ENCODE measurements at places on chromosomes 7 and 10. TPM values are rescaled to one million over a fixed set of nuclear protein-coding genes. Genes with fewer than 3 reads are reported as not detected.

Gene ATP5MK
- total RNA-seq = 321 TPM

GRCh38 chr10:35150308-35150707 lies 23.7 kb downstream of the CREM start:
- no peak for ATAC-seq

Gene CNPY1
- not detected for total RNA-seq

Gene NUTM2D
- total RNA-seq = 2.9 TPM

Gene OPN4
- not detected for total RNA-seq

- ATAC-seq = no peak
Measured at GRCh38 chr10:71342573-71343391, 23.7 kb downstream of the SLC29A3 start.

Gene VPS37D
- total RNA-seq = 7.0 TPM

GRCh38 chr10:112071596-112072133 lies 111.9 kb downstream of the GPAM start:
- no peak for ATAC-seq

- ATAC-seq = no peak
Measured at GRCh38 chr7:100174582-100174981, 2.6 kb downstream of the GPC2 start.

- no peak for ATAC-seq
Measured at GRCh38 chr10:27188897-27189296, 33.7 kb downstream of the MASTL start.

Measured in gastroesophageal sphincter (tissue), 4 donors.